ENCODE measurements at places on chromosomes 1 and 21. TPM values are rescaled to one million over a fixed set of nuclear protein-coding genes. Genes with fewer than 3 reads are reported as not detected.
A peak's percentile ranks its signal among the peaks of the same experiment; 100 is the strongest.

- no peak for DNase-seq
These were observed 6.2 kb downstream of the TMEM35B start for GRCh38 chr1:34978921-34979320.

- DNase-seq: no peak
These were observed 773 bp downstream of the RABIF start for GRCh38 chr1:202888221-202888530.

DNA sequence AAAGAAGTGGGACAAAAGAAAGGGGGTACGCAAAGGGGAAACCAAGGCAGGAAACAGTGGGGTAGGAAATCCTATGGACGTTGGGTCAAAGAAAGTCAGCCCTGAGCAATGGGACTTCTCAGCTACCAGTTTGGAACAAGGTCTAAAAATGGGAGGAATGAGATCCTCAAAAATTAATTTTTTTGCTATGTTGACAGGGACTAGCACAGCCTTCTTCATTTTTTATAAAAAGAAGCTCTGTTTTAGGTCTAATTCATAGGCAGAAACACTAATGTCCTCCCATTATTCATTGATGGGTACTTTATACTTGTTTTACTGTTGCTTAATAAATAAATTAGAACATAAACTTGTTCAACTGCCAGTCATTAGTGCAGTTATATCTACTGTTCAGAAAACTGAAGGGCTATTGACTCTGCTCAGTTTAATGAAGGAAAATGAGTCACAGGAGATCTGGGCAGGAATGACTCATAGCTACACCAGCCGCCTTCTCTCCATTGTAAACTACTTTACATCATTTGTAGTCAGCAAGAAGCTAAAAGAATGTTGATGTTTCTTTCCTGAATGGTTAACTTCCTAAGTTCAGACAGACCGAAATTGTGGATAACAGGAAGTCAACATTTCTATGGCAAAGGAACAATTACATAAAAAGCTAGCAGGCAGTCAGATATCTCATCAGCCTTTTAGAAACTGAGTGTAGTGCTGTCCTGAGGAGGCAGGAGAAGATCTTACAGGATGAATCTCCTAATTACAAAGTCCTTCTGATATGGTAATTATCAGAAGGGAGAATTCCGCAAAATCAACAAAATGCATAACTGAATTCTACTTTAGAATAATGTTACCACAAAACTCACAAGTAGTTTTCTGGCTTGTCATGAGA lies 356.4 kb upstream of the PKN2 start:
- peak; percentile 42 for DNase-seq

GRCh38 chr1:62139410-62139809 lies 55.2 kb upstream of the L1TD1 start:
- DNase-seq: no peak

- DNase-seq: no peak
These were observed 29.3 kb downstream of the PRDX6 start for GRCh38 chr1:173506437-173506836.

DNA sequence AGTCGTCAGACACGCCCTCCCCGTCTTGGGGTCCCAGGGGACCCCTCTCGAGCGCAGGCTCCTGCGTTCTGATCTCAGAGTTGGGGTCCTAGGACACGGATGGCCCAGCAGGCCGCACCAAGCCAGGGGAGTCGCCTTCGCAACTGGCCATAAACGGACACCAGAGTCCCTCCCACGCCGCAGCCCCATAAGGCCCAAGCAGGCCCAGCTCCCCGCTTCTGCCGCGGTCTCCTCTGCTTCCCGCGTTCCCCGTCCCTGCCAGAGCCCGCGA lies 633 bp downstream of the DMRTA2 start:
- no peak for DNase-seq

DNA sequence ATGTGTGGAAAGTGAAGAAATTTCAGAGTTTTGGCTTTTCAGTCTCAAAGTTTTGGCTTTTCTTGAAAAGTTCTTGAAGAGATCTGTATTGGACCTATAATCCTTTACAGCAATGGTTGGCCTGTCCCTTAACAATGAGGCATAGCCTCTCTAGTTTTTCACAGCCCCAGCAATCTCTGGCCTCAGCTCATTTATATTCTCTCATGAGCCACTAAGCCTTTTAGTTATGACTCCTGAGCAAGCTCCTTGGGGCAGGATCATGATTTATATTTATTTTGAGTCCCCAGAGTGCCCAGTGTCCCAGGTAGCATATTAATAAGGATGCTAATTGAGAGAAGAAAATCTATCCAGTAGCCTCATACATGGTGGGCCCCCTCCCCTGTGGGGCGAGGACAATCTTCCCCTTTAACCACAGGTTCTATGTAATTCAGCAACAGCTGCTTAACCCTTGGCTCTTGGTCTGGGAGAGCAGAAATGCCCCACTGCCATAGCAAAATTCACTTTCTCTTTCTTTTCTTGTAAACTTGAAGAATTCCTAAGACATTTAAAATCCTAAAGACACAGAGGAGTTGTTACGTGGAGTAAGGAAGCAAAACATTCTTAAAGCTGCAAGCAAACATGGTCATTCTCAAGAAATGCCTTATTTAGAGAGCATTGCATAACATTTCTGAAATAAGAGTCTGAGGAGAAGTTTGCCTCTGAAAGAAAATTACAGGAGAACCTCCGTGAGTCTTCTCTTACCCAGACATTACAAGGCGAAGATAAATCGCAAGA lies 6.3 kb downstream of the NGF start:
- no peak for DNase-seq

- no peak for DNase-seq
These were observed 14.7 kb downstream of the CAMK1G start for GRCh38 chr1:209598227-209598626.

- DNase-seq: peak; percentile 83
These were observed 31.2 kb upstream of the COL6A2 start for GRCh38 chr21:46066591-46067331.

BRDT gene
- not detected for polyA plus RNA-seq

DRAXIN gene
- polyA plus RNA-seq: 0.04 TPM

KCND3 gene
- polyA plus RNA-seq: 1.3 TPM

ACTN2 gene
- polyA plus RNA-seq: 2.5 TPM

TMEM200B gene
- polyA plus RNA-seq: 3.4 TPM

HSPA13 gene
- 16.2 TPM for polyA plus RNA-seq

All from lung (tissue), 17 donors.